ENCODE measurements at places on chromosomes 5 and 9.

GRCh38 chr5:128243958-128244582, 160.5 kb downstream of the SLC12A2 start:
- DNase-seq, result no peak

GRCh38 chr9:133979921-133980863, 11.9 kb downstream of the VAV2 start:
- no peak for DNase-seq

DNA sequence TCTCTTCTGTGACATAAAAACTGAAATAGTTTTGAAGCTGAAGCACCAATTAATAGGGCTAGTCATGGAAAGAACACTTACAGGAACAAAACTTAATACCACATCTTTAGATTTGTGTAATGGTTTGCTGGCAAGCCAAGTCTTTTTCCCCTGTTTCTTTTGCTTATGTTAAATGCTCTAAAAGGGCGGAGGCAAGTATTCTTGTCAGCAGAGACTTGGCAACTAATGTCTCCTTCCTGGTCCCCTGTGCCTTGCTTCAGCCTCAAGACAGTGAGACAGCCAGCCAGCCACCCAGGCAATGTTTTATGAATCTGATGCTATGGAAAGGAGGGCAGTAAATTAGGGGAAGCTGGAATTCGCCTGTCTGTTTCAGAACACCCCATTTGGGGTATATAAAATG, 45.7 kb downstream of the PRRC1 start:
- no peak for DNase-seq

DNA sequence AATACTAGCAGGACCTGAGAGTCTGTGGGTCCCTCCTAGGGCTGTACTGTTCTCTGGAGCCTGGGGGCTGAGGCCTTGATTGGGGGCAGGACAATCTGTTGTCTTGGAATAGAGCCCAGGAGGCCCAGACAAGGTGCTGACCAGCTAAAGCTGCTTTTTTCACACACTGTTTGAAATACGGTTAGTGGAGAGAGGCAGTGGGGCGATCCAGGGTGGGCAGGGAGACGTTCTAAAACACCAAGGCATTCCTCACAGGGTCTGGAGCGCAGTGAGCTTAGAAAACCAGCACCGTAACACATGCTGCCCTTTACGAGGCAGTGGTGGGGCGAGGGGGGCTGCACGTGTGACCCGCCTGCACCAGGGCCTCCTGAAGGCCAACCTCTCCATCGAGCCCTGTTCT, 55.1 kb downstream of the EHMT1 start:
- no peak for DNase-seq

DNA sequence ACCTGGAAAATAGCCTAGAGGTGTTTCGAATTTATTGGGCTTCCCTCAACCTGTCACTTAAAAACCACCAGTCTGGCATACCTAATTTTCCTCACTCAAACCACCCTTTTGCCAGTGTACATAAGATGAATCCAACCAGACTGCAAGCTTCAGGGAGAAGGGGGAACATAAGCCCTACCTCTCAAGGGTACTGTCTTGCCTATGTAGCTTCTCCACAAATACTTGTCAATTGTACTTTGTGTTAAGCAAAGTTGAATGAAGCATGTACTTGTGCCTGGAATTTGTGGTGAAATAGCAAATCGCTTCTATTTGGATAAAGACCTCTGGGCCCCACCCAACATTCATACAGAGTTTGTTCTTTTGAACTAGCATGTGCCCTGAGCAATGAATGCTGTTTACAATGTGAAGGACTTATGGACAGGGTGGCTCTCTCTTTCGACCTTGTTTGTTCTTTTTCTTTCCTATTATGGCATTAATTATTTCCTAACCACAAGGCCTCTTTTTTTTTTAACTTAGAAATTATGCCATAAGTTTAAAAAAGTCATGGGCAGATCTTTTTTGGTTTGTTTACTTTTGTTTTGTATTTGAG, 580.2 kb downstream of the EBF1 start:
- no peak for DNase-seq

DNA sequence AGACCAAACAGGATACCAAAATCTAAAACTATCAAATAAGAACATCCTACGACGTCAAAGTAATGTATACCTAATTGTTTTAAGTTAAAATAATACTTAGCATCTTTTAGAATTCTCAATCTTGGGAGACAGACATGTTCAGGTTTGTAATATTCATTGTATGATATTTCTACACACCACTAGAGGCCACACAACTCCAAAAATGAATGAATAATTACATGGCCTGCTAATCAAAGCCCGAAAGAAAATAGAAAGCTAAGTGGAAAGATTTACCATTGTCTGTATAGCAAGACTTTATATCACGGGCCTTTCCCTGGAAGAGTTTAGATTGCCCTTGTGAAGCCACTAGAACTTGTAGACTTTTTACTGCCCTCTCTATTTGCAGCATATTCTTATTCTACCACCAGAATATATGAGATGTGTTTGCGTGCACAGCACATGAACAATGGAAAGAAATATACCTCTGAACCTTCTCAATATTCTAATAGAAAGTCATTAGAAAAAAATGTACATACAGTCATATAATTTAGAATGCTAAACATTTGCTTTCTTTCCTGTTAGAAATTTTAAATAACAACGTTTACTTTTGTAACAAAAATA, 380.1 kb upstream of the NUDT12 start:
- DNase-seq, result no peak

DNA sequence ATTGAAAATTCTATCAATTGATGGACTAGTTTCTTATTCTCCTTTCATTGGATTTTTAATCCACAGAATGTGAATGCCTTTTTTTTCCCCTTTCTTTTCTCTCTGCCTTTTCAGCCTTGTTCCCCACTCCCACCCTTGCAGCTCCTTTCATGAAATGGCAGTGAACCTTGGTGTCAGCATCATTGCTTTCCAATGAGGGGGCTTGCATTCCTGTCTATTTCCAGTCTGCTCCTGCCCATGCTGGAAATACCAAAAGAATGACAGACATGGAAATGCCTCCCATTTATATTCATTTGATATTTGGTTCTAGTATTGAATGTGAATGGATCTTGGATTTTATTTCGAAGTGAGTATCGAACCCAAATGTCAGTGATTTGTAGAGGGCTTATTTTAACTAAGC, 162.7 kb upstream of the SGCD start:
- no peak for DNase-seq

DNA sequence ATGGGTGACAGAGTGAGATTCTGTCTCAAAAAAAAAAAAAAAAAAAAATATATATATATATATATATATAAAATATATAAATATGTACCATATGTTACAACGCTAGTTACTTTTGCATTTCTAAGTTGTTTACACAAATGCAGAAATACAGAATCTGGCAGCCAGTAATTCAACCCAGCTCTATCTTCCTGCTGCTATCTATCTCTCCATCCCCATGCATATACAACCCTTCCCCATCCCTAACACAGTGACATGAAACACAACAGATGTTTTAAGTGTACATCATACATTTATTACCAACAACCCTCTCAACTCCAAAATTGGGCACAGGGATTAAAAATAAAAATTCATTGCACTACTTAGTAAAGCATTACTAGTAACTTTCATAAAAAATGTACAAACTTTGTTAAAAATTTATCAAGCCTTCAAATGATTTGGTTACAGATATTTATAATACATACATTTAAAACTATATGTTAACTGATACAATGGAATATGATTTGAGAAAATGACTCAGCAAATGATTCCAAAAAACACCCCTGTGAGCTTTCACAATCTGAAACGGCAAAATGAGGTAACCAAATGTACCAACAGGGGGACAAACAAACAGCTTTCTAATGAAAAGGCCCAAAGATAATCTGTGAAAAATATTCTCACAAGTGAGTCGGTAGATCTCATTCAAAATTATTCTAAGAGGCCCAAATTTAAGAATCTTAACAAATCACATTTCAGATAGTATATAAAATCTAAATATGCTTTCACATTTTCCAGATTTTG, 63.8 kb downstream of the RNF38 start:
- no peak for DNase-seq

GRCh38 chr9:11088821-11089374, 476.1 kb upstream of the PTPRD start:
- DNase-seq, result no peak

GRCh38 chr5:638501-639252, 26.5 kb downstream of the CEP72 start:
- DNase-seq, result no peak

GRCh38 chr5:32116574-32117313, 57.4 kb downstream of the GOLPH3 start:
- no peak for DNase-seq

GRCh38 chr5:176134529-176135223, 103.5 kb upstream of the SIMC1 start:
- DNase-seq, result no peak

- no peak for DNase-seq
These were observed at the start of gene TAL2 for GRCh38 chr9:105662184-105663104. TSS of gene TAL2 (plus strand) at chr9:105662457. CDS start at chr9:105662497, 40 bp downstream.

- DNase-seq, result no peak
These were observed 329.1 kb upstream of the SLC24A2 start for GRCh38 chr9:20117986-20118385.

- DNase-seq, result no peak
These were observed 227.5 kb downstream of the ACTL7B start for GRCh38 chr9:108628316-108628715.

DNA sequence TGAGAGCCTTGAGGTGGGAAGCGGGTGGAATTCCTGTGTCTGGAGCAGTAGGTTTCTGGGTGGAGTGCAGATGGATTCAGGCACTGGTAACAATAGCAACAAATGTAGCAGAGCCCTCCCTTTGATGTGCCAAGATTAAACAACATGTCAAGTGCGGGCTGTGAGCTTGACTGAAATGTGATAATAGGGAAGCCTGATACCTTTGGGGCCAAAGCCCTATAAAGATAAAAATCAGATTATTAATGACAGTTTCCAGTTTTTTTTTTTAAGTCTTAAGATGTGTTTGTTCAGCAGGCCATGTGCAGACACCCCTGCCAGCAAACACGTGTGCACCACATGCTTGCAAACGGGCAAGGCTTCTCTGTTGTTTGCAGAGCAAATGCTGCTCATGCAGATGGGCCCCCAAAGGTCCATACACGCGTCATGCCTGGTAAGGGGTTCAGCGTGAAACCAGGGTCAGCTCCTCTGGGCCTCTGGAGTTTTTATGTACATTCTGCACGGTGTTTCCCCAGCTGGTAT, 193.2 kb downstream of the GADD45G start:
- no peak for DNase-seq

- no peak for DNase-seq
These were observed 1045.4 kb downstream of the DTWD2 start for GRCh38 chr5:117942861-117943519.

DNA sequence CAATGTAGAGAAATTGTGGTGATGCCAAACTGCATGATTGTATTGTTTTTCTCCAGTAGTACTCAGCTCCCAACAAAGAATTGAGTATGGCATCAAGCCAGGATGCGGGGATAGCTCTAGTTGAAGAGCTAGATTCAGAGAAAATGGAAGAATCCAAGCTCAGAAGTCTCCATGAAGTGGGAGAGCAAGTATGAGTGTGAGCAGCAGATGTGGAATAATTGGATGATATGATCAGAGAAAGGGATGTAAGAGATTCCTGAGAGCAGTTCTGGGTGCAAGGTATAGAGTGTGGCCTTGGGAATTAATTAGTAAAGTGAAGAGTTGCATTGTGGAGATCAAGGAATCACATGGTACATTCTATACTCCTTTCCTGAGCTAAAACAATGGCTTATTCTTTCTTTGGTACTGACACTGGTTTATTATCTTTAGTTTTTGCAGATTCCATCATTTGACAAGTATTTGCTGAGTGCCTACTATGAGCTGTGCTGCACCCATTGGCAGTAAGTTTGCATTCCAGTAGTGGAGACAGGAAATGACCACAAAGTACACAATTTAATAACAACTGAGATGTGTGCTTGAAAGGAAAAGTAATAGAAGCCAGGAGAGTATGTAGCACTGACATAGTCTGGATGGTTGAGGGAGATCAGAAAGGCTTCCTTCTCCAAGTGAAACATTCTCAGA, 177.1 kb downstream of the CPLANE1 start:
- DNase-seq, result no peak

DNA sequence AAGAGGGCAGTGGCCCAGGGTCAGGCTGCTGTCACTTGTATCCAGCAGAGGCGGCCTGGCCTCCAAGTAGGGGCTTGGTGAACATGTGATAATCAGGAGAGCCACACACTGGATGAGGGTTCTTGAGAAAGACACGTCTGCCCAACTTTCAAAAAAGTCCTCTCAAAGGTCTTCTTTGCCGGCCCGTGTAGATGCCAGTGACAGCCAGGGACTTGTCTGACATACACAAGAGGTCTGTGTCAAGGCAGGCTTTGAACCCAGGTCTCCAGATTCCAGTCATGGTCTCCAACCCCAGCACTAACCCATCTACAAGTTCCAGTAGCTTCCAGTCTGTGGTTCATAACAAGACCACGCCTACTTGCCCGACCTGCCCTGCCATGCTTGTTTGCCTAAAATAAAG, 7.9 kb upstream of the AMBP start:
- no peak for DNase-seq

DNA sequence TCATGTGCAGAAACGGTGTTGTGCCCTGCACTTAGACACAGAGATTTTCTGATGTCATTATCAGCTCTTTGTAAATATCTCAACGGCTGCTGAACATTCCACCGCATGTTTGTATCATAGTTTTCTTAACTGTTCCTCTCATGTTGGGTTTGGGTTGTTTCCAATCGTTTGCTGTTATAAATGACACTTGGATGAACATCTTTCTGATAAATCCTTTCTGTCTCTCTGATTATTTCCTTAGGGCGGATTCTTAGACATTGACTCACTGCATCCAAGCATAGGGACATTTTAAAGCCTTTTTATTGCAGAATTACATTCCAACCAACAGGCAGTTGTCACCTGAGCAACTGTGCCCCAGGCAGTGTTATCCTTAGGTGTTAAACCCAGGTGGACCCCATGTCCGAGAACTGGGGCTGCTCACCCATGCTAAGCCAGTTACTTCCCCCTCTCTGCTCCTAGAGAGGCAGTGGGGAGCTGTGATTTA, 28.5 kb downstream of the COL5A1 start:
- no peak for DNase-seq

DNA sequence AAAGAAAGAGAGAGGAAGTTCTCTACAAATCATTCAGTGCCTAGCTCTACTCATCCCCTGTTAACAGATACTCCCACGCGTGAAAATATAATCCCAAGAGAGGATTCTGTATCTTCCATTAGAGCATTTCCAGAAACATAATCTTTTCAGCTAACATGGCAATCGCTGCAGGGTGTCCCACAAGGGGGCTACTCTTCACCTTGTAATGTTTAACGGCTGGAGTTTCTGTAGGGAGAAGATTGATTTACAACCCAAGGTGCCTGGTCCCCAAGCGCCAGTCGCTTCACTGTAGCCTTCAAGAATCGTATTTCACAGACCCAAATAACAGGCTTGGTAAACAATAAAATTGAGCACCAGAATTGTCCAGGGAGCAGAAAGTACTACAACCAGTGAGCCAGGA, 318.7 kb downstream of the TLE1 start:
- DNase-seq, result no peak

DNA sequence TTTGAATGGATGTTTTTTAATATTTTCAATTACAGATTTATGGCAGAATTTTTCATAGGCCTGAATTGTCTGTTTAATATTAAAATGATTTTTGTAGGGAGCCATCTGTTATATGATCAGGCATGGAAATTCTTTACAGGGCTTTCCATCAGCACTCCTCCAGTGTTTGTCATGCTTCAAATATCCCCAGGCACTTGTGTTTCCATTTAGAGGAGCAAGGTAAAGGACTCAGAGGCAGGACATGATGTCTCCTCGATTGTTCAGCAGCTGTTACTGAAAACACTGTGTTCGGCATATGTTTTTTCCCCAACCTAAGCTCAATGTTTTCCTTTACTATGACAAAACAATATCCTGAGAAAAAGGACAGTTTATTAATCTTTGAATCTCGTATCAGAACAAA, 172.3 kb upstream of the RFX3 start:
- DNase-seq, result no peak

- DNase-seq, result no peak
These were observed 287.4 kb downstream of the ARHGAP26 start for GRCh38 chr5:143057580-143057999.
